ENCODE measurements at places on chromosomes 12 and 14.

DNA sequence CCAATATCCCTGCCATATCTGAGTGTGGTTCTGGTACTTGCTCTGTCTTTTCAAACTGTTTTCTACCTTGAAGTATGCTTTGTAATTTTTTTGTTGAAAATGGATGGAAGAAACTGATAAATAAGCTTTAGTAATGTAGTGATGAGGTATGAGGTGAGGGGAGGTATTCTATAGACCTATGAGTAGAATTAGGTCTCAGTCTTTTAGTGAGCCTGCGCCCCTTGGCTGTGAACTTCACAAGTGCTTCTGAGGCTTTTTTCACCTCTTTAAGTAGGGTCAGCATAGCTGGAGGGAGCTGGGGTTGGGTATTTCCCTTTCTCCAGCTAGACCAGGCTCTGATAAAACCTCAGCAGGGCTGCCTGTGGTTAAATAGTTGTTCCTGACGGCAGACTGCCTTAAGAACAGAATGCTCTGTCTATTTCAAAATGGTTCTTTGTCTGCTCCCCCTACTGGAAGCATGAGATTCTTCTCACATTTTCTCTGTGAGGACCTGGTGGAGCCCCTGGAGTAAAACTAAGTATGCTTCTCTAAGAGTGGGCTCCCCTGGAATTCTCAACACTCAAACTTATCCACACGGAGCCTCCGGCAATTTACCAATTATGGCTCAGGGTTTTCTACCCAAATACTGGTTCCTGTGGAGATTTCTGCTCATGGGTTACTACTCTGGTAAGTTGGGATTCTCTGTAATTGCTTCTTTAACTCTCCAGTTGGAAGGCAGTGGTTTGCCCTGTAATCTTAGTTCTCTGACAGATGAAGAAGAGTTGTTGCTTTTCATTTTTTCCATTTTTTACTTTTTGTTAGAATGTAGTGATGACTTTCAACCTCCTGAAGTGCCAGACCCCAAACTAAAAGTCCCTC is 13.1 kb downstream of the KRT5 start:
- no peak for DNase-seq

- no peak for DNase-seq
Measured at GRCh38 chr14:53881161-53881871, 75.3 kb downstream of the BMP4 start.

GRCh38 chr12:96371138-96371789 is 29.0 kb downstream of the CDK17 start:
- no peak for DNase-seq

GRCh38 chr12:120851444-120851843 is 52.7 kb downstream of the SPPL3 start:
- DNase-seq = no peak

- no peak for DNase-seq
Measured at GRCh38 chr12:60844101-60844500, 1248.3 kb downstream of the SLC16A7 start.

- DNase-seq = no peak
Measured at GRCh38 chr14:65860956-65861611, 448.6 kb downstream of the FUT8 start.

DNA sequence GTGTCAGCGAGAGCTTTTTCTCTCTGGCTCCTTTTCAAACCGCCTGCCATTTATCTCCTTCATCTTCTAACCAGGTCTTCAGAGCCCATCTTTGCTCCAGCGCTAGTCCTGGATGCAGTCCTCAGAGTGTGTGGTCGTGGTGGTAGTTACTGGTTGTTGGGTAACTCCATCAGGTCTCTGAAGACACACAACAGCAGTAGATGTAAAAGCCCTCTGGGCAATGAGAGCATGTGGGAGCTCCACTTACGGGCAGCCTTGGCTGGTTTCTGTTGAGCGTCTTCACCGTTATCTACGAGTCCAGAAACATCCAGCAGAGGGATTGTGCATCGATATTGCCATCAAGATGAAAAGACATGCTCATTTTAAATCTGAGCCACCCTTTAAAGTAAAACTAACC is 61.2 kb downstream of the FBXL14 start:
- no peak for DNase-seq

GRCh38 chr14:50977863-50978528 is 33.7 kb upstream of the PYGL start:
- DNase-seq = no peak

- no peak for DNase-seq
Measured at GRCh38 chr12:112924986-112925385, 13.3 kb upstream of the OAS3 start.

DNA sequence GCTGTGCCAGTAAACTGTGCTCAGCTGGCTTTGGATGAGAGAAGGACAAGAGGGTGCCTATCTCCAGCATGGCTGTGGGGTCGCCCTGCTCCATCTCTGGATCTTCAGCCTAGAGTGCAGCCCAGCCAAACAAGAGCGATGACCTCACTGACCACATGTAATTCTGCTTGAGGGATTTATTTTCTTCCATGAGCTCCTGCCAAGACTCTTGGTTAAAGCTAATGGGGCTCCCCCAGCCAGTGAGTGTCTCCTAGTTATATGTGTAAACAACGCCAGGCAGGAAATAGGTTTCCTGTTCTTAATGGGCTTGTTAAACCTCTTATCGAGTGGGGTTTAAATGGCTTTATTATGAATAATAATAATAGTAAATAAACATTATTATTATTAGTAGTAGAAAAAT is 397.2 kb downstream of the NRXN3 start:
- DNase-seq = no peak

GRCh38 chr14:64726585-64726890 is 22.3 kb downstream of the PLEKHG3 start:
- DNase-seq = no peak

DNA sequence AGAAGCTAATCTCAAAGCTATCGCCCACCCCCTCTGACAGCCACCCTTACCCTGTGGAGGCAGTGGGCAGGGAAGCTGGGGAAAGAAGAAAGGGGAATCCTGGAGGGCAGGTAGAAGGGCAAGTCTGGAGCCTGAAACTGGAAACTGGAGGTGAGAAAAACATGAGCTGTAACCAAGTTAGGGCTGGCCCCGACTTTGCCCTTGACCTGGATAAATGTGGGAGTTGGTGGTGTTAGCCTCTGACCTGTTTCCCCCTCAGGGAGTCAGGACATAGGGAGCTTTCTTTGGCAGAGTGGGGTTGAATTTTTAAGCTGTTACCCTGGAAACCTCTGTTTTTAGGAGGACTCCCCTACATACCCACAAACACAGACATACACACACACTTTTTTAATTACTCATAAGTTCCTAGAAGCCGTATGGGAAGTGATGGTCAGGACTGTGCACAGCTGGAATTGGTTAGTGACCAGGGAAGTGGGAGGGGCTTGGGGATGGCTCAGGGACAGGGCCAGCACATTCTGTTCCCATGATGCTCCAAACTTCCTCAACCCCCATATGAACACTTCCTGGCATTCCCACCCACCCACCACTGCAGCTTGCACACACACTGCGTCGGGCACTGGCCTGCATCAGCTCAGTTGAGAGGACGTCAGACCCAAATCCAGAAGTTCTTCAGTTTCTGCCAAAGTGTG is 5.0 kb upstream of the MMP19 start:
- peak; percentile 95 for DNase-seq

DNA sequence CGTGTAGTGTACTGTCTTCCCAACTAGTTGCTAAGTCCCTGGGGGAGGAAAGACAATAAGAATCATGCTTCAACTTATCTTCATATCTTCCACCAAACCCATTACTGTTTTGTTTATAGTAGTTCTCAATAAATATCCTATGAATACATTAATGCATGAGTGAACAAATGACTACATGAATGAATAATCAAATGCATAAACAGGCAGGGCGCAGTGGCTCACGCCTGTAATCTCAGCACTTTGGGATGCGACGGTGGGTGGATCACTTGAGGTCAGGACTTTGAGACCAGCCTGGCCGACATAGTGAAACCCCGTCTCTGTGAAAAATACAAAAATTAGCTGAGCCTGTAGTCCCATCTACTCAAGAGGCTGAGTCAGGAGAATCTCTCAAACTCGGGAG is 32.1 kb upstream of the NR2C1 start:
- DNase-seq = no peak

DNA sequence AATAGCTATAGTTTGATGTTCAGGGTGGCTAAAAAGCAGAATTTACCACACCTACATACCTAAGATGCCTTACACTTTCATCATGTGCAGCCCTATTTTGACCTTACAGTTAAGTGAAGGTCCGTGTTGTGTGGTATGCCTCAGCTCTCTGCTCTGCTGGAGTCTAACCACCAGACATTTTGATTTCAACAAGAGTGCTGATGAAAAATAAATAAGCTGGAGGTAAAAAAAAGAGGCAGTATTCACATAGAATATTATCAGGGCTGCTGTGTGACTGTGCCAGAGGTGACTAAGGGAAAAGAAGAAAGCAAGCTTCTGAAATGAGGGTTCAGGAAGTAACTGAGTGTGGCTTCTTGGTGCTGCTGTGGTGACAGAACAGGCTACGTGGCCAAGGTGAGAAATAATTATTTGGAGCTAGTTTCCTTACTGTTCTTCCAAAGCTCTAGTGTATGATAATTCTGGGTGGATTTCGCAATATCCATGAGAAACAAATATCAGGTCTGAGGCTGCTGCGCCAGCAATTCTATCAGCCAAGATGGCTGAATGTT is 188.8 kb downstream of the STXBP6 start:
- DNase-seq = no peak

- no peak for DNase-seq
Measured at GRCh38 chr12:49932533-49933130, 17.9 kb upstream of the AQP2 start.

- DNase-seq = no peak
Measured at GRCh38 chr12:113161415-113162016, 12.0 kb downstream of the CFAP73 start.

DNA sequence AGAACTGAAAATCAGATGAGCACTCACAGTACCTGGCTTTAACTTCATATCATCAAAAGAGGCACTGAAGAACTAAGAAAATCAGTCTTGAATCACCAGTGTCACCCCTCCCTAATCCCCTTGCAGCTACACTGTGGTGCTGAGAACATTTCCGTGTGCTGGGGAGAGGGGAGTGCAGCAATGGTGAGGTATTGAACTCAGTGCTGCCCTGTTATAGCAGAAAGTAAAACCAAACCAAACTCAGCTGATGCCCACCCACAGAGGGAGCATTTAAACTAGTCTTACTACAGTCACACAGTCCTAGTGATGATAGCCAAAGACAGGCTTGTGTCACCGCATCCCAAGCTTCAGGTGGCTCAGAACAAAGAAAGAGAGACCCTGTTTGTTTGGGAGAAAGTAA is 122.1 kb downstream of the CPNE8 start:
- no peak for DNase-seq

GRCh38 chr12:52020539-52021336 is 14.0 kb downstream of the TAMALIN start:
- peak; percentile 61 for DNase-seq

DNA sequence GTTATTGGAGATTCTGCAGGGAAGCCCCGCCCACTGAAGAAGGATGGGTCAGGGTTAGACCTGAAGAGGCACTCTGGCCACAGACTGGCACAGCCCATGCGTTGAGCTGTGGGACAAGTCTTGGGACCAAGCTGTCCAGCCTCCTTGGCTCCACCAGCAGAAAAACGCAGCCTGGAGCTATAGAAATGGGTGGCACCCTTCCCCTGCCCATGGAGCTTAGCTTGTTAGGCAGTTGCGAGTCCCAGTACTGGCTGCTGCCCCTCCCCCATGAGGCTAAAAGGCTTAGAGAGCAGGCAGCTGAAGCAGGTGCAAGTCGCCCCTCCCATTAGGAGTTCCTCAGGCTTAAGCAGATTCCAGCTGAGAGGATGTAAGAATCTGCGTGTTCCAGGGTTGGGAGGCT is 1124.0 kb upstream of the TMEM132C start:
- DNase-seq = no peak

DNA sequence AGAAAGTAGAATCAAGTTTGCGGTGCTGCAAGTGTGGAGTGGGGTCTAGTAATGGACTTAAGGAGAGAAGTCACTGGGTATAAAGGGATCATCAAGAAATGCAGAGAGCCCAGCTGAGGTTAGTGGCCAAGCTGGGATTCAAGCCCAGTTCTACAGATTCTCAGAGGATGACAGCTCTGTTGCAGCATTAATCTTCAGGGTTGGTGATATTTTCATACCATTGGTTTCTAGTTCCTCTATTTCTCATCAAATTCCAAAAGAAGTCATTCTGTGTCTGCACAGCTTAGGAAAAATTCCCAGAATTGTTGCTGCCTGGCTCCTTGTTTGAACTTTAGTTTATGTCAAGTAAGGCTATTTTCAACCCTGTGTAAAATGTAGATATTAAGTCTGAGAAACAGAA is 169.5 kb upstream of the NTF3 start:
- DNase-seq = no peak

GRCh38 chr12:102120564-102120873 is 536 bp downstream of the PARPBP start:
- no peak for DNase-seq

- no peak for DNase-seq
Measured at GRCh38 chr12:18352312-18352711, 91.0 kb downstream of the PIK3C2G start.

DNA sequence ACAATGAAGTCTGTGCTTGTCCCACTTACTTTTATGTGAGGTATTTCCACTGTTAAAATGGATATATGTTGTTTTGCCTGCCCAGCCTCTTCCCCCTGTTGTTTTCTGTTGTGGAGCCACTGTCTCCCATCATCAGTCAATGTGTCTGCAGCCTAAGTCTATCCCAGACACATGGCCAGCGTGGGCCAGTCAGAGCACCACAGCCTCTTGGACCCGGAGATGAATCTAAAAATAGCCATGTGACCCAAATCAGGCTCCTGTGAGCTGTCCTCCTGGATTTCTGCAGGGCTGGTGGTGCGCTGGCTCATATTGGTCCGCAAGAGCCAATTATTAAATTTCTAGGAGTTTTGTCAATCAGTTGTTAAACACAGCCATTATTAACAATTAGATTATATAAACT is 44.0 kb upstream of the PRICKLE1 start:
- no peak for DNase-seq

DNA sequence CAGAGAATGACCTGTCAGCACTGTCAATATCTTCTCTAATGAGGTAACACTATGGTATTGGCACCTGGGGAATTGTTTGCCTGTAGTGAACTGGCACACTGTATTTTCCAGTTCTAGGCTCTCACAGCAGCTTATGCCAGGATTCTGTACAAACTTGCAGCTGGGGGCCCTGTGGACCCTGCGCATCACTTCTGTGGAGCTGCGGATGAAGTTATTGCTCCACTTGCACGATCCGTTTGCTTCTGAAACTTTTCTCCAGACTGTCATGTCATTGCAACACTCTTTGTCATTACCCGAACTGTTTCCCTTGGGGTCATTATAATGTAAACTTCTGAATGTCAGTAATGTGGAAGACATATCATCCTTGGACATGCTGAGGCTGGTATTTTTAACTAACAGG is 3.9 kb downstream of the RNASE11 start:
- no peak for DNase-seq

DNA sequence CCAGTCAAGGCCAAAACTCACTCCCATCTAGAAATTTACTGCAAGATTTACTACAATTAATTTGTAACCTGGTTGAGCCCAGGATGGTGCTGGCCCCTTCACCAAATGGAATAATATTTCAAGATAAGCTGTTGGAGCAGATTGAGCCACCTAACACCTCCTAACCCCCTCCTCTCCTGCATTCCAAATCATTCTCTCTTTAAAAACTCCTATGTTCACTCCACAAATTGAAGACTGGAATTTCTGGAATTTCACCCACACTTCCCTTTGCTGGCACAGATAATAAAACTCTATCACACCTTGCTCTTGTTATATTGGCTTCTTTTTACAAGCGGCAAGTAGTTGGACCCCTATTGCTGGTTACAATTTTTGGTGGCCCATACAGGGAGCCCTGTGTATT is 41.7 kb downstream of the MIS18BP1 start:
- DNase-seq = no peak

Measured in left cardiac atrium (tissue), 4 donors.